ENCODE measurements at places on chromosomes 4 and X.

- no peak for DNase-seq
Observed at GRCh38 chrX:131747173-131747572, 203.3 kb downstream of the OR13H1 start.

DNA sequence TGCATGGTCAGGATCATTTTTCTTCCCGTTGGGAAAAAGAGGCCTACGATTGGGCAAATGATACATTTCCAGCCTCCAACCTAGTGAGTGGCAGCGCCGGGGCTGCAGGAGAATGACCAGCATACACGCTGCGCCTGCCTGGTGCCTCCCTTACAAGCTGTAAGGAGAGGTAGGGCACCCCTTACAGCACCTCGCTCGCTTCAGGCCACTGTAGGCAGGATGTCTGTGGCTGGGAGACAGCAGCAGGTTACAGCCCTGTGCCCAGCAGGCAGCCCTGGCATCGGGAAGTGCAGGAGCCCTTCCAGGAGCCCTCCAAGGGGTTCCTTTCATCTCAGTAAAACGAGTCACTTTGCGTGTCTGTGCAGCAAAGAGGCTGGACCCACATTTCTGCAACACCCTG is 88.4 kb downstream of the EVC start:
- no peak for DNase-seq

DNA sequence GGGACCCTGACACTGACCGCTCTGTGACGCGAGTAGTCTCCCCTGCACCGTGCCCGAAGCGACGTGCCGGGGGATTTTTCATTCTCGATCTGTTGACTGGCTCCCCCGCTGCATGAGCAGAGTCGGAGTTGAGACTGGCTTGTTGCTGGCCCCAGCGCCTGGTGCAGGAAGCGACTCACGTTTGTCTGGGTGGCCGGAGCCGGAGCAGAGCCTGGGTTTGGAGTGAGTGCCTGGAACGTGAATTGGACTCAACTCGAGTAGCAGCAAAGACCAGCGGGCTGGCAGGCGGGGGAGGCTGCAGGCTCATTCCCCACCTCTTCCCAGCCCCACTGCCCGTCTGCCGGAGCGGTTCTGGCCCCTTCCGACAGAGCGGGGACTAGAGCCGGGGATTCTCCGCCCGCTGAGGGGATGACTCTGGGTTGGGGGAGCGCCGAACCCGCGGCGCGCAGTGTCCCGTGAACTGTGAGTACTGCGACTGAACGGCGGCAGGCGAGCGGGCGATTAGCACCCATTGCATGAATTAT is 554 bp downstream of the PCDH7 start:
- peak; percentile 37 for DNase-seq

DNA sequence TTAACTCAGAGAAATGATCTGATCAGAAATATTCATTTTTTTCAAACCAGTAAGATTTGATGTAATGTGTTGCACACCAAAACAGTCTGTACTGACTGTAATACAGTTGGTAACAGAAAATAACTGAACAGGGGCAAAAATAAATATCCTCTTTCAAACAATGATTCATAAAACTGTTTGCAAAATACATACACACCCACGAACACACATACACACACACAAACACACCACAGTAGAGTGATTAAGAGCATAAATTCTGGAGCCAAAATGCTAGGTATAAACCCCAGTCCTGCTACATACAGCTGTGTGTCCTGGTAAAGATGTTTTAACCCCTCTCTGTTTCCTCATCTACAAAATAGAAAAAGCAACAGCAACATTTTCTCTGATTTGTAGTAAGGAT is 376.6 kb downstream of the PDGFC start:
- no peak for DNase-seq

- DNase-seq: no peak
Observed at GRCh38 chr4:80231180-80231579, 33.9 kb downstream of the PRDM8 start.

- DNase-seq: peak; percentile 23
Observed at GRCh38 chrX:17359500-17359899, 15.5 kb upstream of the NHS start.

GRCh38 chrX:38175139-38175538 is 45.5 kb downstream of the SRPX start:
- DNase-seq: no peak

GRCh38 chr4:43048570-43048969 is 156.1 kb downstream of the GRXCR1 start:
- DNase-seq: no peak

DNA sequence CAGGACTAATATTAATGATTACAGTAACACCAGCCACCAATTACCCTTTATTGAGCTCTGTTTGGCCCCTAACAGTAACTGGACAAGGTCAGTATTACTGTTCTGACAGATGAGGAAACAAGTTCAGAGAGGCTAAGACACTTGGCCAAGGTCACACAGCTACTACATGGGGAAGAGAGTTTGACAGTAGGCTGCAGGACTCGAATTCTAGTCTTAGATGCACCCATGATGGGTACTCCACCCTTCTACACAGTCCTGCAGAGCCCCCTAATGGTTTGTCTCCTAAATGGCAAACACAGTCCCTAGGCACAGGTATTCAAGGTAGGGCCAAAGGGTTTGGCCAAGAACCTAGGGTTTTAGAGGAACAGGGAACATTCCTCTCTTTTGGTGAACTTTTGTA is 93.9 kb downstream of the NSUN7 start:
- no peak for DNase-seq

- DNase-seq: no peak
Observed at GRCh38 chr4:128709268-128709667, 100.2 kb upstream of the JADE1 start.

DNA sequence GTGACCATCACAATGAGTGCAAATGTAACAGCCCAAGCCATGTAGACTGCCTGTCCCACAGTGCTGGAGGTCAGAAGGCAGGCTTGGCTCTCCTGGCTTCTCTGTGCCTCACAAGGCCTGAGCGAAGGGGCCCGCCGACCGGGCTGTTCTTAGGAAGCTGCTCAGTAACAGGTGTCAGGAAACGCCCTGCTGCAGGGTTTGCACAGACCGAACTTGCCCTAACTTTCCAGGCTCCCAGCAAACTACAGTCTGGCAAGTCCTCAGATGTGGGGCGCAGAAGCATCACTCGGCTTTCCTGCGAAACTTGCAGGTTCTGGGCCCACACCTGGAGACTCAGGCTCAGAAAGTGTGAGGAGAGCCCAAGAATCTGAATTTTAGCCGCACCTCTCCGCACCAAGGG is 87.6 kb downstream of the CRMP1 start:
- DNase-seq: no peak

DNA sequence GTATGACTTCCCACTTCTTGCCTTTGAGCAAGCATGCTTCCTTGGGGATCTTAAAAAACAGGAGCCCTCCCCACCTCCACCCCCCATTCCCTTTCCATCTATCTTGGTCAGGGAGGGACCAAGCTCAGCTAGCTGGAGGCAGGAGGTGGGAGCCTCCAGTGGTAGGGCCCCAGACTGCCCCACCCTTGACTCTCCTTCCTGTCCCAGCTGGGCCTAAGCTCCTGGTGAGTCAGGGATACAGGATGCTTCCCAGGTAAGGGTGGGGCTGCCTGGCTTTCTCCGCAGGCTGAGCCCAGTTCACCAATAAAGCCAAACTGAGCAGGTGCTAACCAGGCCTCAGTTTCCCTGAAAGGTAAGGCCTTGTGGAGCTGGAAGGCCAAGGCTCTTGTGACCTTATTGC is 15.2 kb downstream of the EFNB1 start:
- DNase-seq: no peak

GRCh38 chrX:27186671-27187070 is 276.5 kb downstream of the PPP4R3C start:
- peak; percentile 10 for DNase-seq

GRCh38 chr4:186149872-186150271 is 41.5 kb upstream of the CYP4V2 start:
- DNase-seq: peak; percentile 57

DNA sequence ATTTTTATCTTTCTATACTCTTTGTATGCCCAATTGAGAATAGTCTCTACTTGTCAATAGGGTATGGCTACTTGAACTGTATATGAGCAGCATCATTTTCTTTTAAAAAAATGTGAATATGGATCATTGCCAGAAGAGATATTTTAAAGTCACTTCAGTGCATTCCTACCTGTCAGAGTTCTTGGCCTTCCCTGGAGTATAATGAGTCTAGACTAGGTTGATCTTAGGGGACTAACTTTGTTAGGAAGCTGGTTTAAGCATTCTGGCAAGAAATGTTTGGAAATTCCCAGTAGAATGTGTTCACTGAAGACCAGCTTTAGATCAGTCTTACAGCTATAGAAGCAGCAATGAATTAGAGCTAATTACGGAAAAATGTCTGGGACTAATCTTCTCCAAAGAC is 178.2 kb downstream of the FAT4 start:
- no peak for DNase-seq

DNA sequence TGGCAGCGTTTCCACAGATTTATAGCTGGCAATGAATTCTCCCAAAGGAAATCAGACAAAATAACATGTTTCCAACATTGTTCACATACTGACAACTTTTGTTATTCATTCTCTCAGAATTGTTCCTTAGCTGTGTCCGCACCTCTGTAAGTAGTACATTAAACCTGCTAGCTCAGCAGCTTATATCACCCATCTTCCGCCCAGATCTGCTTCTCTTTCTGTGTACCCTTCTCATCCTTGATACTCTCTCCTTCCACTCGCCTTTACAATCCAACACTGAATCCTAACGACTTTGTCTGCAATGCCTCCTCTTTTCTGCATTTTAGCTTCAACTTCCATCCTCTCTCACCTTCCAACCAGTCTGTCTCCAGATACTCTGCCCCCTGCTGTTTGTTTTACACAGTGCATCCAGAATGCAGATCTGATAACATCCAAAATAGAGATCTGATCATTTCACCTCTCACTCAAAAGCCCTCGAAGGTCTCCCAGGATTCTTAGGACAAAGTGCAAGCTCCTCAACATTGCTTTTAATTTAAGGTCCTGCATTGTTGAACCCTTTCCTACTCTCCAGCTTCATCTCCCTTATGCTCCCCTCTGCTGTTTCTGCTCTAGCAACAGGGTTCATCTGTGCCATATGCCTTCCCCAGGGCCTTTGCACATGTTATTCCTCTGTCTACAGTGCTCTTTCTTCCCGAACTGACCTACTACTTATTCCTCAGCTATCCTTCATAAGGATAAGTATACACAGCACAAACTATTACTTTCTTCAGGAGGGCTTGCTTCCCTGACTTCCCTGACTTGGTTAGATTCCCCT is 67.3 kb upstream of the VBP1 start:
- DNase-seq: peak; percentile 19

- DNase-seq: peak; percentile 68
Observed at GRCh38 chr4:54067166-54067565, 2.8 kb upstream of the CHIC2 start.

DNA sequence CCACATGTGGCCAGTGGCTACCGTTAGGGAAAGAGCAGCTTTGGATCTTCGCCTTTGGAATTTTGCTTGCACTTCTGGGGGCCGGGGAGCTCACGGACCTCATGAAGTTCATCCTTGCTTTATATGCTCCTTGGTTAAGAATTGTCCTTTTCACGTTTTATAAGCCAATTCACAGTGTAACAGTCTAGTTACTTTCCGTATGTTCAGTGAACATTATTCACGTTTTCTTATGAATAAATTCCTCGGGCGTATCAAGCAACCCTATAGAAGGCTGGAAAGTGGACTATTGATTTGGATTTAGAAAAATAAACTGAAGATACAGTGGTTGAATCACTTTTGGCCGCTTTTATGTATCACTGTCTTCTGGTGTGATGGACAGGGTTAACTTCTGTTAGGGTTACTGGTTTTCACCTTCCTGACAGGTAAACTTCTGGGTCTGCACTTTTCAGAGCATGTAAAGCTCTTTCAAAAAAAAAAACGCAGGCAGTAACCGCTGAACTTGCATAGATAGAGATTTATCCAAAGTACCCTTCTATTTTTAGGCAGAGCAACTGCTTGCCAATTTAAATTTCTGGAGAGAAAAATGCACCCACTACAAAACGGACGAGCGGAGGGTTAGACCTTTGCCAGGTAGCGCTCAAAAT is 569 bp upstream of the PDLIM5 start:
- no peak for DNase-seq

DNA sequence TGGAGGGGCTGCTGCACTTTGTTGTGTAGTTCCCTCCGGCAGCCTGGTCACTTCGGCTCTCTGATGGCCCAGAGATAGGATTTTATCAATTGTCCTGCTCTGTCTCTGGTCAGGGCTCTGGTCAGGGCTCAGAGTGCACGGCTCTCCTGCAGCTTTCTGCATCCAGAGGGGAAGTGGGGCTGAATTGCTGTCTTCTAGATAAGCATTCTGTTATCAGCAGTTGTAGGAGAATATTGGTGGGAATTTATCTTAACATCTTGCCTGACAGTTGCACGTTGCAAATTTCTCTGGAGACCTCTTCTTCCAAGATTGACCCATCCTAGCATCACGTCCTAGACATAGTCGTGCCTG is 62.8 kb downstream of the FAM193A start:
- DNase-seq: no peak

DNA sequence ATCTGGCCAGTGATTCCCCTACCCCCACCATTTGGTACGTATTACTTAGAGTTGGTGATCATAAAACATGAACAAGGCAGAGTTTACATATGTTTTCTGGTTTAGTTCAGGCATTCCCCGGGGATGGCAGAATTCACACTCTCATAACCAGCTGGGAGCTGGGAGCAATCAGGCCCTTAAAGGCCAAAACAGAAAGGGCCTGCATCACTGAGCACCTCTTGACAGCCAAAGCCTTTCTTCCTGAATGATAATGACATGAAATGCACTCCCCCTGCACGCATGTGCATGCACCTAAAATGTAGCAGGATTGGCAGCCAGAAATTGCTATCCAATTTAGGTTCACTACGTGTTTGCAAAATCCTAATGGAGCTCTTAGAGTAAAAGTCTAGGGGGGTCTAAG is 235.4 kb downstream of the GPC3 start:
- DNase-seq: no peak

- no peak for DNase-seq
Observed at GRCh38 chr4:1900087-1900433, 28.9 kb downstream of the NSD2 start.

- no peak for DNase-seq
Observed at GRCh38 chrX:116111497-116111896, 59.0 kb upstream of the AGTR2 start.

- no peak for DNase-seq
Observed at GRCh38 chr4:38672397-38673129, 8.6 kb downstream of the KLF3 start.

DNA sequence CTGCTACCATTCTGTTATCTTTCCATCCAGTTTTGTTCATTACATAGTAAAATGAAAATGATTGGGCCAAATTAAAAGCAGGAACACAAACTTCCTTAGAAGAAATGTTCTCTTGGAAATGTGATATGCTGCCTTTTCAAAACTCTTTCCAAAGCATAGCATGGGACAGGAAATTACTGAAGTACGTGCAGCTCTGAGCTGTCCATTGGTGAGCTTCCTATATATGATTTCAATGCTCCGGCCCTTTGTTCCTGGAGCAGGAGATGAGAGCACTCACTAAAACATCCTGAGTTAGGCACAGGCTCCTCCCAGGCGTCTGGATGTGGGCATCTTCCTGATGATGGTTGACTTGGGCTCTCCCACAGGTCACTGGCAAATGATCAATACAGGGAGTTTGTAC is 33.0 kb upstream of the ANXA3 start:
- DNase-seq: no peak

All from AG20443 (cell line).